ENCODE measurements at places on chromosomes 2 and 18.

DNA sequence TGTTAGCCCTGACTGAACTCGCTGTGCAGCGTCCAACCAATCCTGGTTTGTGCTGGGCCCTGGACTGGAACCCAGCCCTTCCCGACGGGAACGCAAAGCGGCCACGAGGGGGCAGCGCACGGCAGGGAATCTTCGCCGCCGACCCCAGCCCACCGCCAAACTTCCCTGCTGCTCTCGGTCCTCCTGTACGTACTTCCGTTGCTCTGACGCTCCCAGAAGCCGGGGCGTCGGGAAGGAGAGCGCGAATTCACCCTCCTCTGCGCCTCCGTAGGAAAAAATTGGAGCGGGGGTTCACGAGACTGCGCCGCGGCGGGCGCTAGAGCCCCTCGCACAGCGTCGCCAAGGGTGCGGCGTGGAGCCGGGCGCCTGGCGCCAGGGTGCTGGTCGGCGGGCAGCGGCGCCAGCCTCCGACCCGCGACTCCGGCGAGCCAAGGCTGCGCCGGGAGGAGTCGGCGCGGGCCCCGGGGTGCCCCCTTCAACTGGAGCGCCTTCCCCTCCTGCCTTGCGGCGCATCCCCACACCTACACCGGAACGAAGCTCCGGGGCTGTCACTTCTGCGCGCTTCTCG, 873 bp upstream of the SH3RF3 start:
- peak; percentile 95 for DNase-seq

DNA sequence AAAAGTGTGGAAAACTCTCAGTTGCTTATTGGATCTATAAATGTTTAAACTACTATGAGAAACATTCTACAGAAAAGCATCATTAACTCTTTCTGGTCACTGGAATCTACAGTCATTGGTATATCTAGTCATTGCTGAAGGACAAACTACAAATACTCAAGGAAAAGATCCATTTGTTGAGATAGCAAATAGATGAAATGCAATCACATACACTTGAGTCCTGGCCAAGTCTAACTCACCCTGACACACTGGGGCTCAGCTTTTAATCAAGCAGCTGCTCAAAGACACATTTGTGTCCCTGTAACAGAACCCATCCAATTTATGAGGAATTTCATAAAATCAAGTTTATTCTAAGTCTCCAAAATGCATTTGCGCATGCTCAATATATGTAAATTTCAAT, 68.7 kb downstream of the CDH2 start:
- DNase-seq: no peak

GRCh38 chr2:233639860-233640259, 3.6 kb downstream of the UGT1A10 start:
- no peak for DNase-seq

- DNase-seq: peak; percentile 66
Observed at GRCh38 chr2:109613081-109613921, 465 bp downstream of the SEPTIN10 start.

- no peak for DNase-seq
Observed at GRCh38 chr2:219823574-219823973, 196.1 kb downstream of the SLC4A3 start.

DNA sequence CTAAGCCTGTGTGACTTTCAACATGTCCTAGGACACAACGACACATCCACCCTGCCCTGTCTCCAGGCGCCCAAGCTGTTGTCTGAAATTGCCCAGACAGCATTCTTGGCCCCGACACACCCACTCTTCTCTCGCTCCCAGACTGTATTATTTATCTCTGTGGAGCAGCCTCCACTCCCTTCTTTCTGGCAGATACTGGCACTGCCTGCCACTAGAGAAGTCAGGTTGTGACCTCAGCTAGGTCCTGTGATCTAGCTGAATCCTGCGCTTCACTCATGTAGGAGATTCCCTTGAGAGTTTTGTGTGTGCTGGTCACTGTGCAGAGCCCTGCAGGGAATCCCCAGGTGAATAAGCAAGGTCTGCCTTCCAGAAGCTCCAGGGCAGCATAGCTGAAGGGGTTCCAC, 77.1 kb upstream of the TNP1 start:
- peak; percentile 41 for DNase-seq

DNA sequence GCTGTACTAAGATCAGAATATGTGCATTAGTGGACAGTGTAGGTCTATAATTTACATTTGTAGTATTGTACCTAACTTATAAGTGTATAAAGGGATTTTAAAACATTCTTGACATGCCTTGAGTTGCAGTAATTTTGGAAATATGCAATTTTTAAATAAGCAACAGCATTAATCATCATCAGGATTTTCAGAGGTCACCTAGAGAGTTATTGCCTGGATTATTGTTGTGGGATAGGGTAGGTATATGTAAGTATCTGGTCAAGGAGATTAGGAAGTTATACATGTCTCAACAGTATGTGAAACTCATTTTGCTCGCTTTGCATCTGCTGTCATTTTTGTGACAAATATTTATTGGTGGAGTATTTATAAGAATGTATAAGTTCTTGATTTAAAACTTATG, 184.2 kb downstream of the WDR7 start:
- no peak for DNase-seq

Measured in ELF-1 (cell line).